ENCODE measurements at places on chromosomes 16 and 17.

DNA sequence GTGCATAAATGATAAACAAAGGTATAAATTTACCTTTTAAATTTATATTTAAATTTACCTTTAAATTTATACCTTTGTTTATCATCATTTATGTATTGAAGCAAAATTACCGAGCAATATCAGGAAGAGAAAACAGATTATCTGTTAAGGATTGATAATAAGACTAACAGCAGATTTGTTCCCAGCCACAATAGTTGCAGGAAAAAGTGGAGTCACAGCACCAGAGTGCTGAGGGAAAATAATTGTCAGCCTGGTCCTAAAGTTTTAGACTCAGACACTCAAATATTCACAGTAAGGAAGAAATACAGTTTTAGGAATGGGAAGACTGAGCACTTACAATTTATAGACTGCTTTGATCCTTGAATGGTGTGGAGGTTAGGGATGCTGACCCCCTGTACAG, 117.2 kb downstream of the MAP2K4 start:
- no peak for DNase-seq

- no peak for DNase-seq
Observed at GRCh38 chr16:56998861-56999260, 9.5 kb downstream of the NLRC5 start.

- no peak for DNase-seq
Observed at GRCh38 chr16:31376705-31377104, 16.4 kb upstream of the ITGAD start.

DNA sequence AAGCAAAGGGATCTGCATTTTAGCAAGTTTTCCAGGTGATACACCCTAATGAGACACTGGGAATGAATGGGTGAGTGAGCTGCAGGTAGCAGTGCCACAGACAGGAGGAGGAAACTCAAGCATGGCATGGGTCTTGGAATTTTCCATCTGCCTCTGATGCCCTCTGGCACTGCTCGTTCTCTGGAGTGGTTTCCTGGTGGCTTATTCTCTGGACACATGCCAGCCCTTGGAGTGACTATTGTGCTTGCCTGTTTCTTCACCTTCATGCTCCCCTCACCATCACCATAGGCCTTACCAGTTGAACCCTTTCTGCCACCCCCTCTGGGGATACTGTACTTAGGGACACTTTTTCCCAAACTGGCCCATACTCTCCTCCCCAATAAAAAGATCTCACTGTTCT, 1.6 kb downstream of the COASY start:
- DNase-seq, result no peak

GRCh38 chr16:54102888-54103866, 183.4 kb downstream of the IRX3 start:
- no peak for DNase-seq

GRCh38 chr17:60388742-60389141, 3.2 kb downstream of the USP32 start:
- DNase-seq, result no peak

- DNase-seq, result peak; percentile 91
Observed at GRCh38 chr17:50783193-50783660, 15.9 kb upstream of the ANKRD40CL start.

DNA sequence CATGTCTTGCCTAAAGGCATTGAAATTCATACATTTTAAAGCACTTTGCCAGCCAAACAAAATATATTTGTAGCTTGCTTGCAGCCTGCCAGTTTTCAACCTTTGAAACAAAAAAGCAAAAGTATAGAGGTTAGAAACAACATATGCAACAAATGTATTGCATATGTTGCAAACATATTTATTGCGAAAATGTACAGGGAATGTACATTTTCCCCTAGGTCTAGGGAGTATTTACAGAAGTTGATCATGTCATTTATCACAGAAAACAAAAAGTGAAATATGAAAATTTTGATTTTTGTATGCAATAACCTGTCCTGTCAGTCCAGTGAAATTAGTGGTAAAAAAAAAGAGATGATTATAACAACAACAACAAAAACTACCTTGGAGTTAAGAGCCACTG, 171.5 kb downstream of the SPECC1 start:
- no peak for DNase-seq

DNA sequence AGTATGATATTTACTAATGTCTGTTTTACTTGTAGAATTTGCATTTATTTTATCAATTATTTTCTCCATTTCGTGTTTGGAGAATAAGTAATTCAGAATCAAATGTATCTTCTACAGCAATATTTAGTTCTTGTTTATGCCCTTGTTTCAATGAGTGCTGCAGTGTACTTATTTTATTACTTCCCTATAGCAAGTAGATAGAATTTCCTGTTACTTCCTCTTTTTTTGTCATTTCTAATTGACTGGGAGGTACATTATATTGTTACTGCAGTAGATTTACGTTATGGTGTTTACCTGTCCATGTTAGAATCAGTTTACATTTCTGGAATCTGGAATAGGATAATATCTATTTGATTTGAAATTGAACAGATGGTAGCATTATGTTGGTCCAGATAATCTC, 71.2 kb downstream of the OMG start:
- no peak for DNase-seq

DNA sequence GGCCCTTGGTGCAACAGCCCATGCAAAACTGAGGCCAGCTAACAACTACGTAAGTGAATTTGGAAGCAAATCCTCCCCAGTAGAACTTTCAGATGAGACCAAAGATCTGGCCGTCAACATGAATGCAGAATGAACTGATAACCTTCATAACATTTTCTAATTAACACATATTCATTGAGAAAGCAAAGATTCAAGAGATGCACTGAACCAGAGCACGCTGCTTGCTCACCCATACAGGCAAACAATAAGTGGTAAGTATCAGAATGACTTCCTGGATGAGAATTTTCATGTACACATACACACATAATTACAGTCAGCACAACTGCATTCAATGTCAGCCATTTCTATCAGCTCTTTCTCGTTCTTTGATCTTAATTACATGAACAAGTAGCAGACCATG, 30.6 kb downstream of the XYLT1 start:
- DNase-seq, result no peak

DNA sequence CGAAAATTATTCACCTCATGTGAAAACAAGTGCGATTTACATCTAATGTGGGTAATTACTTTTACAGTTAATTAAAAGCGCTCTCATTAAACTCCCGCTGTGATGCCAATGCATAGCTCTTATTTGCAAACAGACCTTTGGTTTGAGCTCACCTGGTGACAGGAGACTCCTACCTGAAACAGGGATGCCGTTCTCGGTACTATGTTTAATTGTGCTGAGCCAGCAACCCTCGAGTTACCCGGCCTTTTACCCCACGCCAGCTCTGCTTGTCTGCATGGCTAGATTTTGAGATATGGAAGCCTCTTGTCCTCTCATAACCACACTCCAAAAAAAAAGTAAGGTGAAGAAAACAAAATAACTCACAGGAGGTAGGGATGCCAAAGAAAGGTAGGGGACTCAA, 690.4 kb upstream of the RBFOX1 start:
- DNase-seq, result no peak

DNA sequence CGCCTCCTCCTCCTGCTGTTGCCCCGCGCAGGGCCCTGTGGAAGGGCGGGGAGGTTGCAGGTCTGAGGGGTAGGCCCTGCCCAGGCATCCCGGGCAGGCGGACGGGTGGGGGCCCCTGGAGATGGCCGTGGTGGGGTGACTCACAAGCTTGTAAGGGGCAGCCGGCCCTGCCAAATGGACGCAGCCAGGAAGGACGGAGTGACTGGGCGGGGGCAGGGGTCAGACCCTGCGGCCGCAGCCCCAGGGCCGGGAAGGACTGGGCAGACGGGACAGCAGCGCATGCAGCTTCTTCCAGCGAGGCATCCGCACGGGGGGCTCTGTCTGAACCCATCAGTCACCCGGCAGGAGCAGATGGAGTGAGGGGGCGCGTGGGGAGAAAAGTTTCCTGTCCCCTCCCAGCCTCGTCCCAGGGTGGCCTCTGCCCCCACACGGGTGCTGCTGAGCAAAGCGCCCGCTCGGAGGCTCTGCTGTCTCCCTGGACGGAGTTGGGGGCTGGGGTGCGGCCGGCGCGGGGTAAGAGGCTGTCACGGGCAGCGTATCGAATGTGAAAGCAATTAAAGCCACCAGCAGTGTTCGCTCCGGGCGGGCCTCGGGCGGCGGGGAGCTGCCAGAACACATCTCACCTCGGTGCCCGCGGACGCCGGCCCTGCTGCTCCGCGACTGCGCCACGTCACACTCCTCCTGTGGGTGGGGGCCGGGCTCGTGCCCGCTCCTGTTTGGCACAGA, 5.4 kb upstream of the PRR35 start:
- no peak for DNase-seq

DNA sequence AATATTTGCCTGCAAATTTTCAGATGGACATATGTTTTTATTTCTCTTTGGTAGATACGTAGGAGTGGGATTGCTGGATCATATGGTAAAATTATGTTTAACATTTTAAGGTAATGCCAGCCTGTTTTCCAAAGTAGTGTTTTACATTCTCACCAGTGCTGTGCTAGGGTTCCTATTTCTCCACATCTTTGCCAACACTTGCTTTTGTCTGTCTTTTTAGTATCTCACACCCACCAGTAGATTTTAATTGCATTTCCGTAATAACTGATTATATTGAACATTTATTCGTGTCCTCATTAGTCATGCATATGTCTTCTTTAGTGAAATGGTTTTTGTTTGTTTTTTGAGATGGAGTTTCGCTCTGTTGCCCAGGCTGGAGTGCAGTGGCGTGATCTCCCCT, 58.4 kb downstream of the MRTFB start:
- no peak for DNase-seq

GRCh38 chr16:28011971-28012445, 51.5 kb downstream of the GSG1L start:
- DNase-seq, result peak; percentile 85

DNA sequence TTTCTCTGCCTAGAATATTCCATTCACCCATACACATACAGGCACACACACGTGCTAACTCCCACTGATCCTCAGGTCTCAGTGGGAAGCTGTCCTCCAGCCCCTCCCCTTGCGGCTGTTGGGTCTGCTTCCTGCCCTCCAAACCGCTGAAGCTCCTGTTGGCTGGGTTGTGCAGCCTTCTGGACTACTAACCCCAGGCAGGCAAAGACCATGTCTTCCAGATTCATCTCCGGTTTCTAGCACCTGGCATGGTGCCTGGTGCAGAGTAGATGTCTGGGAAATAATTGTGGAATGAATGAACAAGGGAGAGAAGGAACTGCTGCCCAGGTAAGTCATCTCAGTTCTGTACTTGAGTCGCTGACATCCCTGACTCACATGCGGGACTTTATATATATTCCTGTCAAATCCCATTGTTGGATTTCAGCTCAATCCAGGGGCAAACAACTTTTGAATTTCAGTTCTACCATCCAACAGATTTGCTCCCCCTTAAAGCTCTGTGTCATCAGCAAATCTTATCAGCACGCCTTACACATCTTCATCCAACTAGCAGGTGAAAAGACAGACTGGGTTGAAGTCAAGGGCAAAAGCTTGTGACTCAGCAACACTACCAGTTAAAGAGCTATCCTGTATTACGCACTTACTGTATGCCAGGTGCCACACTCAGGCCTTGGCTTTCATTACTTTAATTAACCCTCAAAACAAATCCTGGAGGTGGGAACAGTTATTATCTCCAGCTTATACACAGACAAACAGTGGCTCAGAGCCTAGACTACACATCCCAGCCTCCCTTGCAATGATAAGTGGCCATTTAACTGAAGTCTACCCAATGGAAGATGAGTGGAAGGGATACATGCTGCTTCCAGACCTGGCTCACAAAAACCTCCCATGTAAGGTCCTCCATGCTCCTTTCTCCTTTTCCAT, 51.1 kb downstream of the SRCIN1 start:
- no peak for DNase-seq

DNA sequence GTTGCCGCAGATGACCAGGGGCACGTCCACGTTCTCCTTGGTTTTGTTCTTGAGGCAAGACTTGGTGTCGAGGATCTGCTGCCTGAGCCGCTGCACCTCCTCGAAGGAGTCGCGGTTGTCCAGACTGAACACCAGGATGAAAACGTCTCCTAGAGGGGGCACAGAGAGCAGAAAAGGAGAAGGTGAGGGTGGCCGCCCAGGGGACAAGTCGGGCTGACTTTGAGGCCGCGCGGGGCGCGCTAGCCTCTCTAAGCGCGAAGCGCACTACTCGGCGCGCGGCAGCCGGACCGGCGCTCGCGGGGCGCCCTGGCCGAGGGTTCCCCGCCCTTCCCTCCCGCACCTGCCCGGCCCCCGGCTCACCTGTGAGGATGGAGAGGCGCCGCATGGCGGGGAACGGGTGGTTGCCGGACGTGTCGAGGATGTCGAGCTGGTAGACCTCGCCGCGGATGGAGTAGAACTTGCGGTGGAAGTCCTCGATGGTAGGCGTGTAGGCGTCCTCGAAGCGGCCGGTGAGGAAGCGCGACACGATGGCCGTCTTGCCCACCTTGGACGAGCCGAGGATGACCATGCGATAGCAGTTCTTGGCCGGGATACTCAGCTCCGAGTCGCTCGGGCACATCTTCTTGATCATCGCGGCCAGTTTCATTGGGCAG, 533 bp downstream of the RASD1 start:
- no peak for DNase-seq

- DNase-seq, result no peak
Observed at GRCh38 chr16:88669980-88670379, 7.1 kb upstream of the MVD start.

GRCh38 chr16:2728034-2728433, 8.0 kb upstream of the PRSS27 start:
- DNase-seq, result no peak

GRCh38 chr16:67345401-67345800, 18.8 kb downstream of the LRRC36 start:
- DNase-seq, result no peak

DNA sequence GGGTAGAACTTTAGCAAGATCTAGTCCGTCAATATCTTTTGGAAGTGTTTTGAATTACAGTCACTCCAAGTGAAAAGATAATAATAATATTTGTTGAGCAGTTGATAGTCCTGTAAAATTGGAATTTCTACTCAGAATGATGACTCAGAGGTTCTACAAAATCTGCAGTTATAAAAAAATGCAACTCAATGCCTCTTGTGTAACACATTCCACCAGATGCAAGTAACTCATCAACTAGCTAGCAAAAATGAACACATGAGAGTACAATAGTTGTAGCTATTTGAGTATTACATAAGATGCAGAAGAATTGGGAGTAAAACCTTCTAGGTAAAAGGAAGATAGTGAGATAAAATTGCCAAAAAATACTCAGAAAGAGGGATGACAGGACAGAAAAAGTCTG, 177.2 kb downstream of the CDH8 start:
- no peak for DNase-seq

- DNase-seq, result peak; percentile 78
Observed at GRCh38 chr17:43020789-43021740, 1.1 kb downstream of the VAT1 start.

DNA sequence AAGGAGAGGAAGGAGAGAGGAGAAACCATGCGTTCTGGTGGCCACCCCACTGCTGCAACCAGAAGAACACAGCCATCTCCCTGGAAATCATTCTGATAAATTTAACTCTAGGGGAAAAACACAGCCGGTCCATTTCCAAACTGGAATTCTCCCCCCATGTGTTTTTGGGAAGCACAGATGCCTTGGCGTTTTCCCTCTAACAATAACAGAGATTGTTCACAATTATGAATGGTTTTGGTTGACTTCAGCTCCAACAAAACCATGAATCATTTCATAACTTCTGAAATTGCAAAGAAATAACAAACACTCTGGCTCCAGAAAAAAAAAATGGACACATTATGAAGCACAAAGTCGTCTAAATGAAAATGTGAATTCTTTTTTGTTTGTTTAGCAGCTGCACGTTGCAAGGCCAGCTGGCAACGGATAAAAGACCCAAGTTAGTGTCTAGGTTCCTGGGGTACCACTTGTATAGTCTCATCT, 46.2 kb downstream of the GNAO1 start:
- DNase-seq, result no peak

- peak; percentile 91 for DNase-seq
Observed at GRCh38 chr17:83109793-83110645, 30.6 kb downstream of the METRNL start.
